Motor neuron (in vitro differentiated cells): ENCODE measurements at places on chromosomes 1 and 21.

GRCh38 chr1:145891143-145891542 is 5.5 kb upstream of the ANKRD35 start:
- peak; percentile 3 for ATAC-seq

GRCh38 chr21:29499734-29500343 is 201.1 kb downstream of the BACH1 start:
- ATAC-seq = no peak

GRCh38 chr1:17790383-17791054 is 35.4 kb downstream of the ACTL8 start:
- ATAC-seq = no peak

- peak; percentile 62 for ATAC-seq
Measured at GRCh38 chr21:29105218-29105617, 25.2 kb upstream of the MAP3K7CL start.

DNA sequence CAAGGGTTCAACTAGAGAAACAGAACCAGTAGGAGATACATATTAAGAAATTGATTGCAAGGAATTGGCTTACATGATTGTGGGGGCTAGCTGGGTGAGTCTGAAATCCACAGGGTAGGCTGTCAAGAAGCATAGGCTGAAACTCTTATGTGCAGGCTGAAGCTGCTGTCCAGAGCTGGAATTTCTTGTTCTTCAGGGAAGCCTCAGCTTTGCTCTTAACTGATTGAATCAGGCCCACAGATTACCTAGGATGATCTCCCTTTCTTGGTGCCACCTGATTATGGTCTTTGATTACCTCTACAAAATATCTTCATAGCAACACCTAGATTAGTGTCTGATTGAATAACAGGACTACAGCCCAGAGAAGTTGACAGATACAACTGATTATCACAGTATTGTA is 22.5 kb upstream of the FRRS1 start:
- no peak for ATAC-seq

- no peak for ATAC-seq
Measured at GRCh38 chr1:200954434-200954833, 59.7 kb downstream of the INAVA start.

DNA sequence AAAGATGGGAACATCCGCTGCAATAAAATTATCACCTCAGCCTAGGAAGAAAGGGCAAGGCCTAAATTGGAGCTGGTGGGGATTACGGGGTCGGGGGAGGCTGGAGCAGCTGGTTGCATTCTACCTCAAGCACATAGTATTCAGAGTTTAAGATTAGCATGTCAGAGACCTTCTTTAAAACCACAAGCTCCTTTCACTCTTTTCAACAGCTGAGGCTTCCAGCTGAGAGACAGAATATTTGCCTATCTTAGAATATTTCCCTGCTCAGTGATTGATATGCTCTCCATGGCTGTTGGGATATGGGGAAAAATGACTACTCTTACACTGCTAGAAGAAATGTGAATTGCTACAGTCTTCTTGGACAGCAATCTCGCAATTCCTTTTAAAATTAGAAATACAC is 248.6 kb downstream of the TBX15 start:
- no peak for ATAC-seq

DNA sequence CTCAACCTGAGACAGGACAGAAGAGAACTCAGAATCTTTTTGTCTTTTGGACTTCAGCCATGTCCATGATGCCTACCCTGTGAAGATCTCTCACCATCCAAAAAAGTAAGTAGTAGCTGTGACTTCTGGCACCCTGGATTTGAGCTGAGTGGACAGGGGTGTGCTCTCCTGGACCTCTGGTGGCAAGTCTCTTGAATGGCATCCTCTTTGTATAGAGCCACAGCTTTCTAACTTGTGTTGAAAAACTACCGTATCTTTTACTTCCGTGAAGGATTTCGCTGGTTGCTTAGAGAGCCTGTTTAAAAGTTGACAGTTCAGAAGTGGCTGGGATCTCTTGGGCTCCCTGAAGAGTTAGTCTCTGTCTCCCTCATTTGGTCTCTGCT is 1.8 kb downstream of the MFN2 start:
- no peak for ATAC-seq

DNA sequence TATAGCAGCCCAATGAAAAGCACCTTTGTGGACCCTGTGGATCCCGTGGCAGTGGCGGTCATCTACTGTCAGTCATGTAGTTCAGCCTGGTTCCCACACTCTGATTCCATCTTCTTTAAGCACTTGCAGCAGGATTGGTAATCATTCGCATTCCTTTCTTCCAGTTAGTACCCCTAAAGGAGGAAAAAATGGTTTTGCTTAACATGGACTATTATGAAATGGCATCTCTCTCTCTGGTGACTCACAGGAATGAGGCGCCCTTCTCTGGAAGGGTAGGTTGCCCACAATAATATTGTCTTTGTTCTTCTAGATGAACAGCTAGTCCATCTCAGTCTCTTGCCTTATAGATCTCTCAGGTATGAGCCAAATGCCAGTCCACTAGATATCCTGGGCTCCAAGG is 127.9 kb upstream of the MROH9 start:
- no peak for ATAC-seq

- no peak for ATAC-seq
Measured at GRCh38 chr1:157135070-157135469, 3.1 kb downstream of the ETV3 start.

- no peak for ATAC-seq
Measured at GRCh38 chr1:110897681-110898080, 24.7 kb downstream of the CD53 start.

DNA sequence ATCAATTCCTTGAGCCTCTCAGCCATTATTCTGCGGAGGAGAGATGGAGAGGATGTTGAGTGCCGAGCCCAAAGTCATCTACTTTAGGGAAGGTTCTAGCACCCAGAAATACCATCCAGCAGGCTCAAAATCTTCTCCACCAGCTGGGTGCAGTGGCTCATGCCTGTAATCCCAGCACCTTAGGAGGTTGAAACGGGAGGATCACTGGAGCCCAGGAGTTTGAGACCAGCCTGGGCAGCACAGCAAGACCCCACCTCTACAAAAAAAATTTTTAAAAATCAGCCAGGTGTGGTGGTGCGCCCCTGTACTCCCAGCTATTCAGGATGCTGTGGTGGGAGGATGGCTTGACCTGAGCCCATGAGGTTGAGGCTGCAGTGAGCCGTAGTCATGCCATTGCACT is 39.5 kb upstream of the CAPZB start:
- no peak for ATAC-seq

DNA sequence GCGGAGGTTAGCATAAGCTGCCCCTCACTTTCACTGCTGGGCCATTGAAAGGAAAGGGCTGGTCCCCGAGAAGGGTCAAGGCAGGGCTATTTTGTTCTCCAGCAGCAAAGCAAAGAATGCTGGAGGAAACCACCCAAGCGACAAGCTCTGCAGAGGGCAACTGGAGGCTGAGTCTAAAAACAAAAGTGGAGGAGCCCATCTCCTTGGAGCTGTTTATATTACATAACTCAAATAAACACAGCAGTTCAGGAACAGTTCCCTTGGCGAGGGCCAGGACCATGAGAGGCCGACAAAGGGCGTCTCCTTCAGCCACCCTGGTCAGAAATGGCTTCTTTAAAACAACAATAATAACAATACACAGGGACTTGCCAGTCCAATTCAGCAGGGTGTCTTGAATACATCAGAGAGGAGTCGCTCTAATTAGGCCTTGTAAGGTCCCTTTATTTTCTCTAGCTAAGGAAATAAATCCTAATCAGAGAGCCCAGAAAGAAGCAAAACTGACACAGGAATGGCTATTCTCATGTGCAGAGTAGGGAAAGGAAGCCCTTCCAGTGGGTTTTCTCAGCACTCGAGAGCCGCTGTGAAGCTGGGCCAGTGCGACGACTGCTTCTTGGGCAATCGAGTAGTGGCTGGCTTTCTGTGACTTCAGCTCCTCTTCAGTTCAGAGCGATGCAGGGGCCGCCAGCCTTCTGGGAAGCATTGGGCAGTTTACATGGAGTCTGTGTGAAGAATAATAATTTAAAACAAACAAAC is 57.0 kb upstream of the TARBP1 start:
- no peak for ATAC-seq

- ATAC-seq = peak; percentile 68
Measured at GRCh38 chr1:64242895-64243756, 39.7 kb downstream of the UBE2U start.

GRCh38 chr1:165492845-165493373 is 48.0 kb upstream of the RXRG start:
- no peak for ATAC-seq

DNA sequence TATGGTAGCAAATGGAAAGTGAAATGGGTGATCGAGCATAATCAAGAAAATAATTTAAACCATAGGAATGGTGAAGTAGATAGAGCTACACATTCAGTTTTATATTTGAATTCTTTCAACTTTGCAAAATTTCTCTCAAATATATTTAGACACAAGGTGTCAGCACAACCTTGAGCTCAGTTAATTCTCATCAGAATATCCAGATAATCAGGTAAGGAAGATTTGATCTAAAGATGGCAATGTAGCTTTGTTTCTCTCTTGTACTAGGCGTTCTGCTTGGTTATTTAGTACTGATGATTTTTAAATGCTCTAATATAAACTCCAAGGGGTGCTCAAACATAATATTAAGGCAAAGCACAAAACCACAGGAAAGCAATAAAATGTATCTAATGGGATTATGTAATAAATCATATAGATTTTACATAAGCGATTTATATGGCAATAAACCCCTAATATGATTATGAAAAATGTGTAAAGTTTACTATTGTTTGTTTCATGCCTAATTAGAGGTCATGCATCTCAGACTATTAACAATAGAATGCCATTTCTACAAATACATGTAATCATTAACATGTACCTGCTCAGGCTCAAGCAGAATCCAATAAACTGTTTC is 32.4 kb upstream of the SERTAD4 start:
- ATAC-seq = no peak

- peak; percentile 49 for ATAC-seq
Measured at GRCh38 chr1:63868268-63868781, 94.5 kb downstream of the ROR1 start.

DNA sequence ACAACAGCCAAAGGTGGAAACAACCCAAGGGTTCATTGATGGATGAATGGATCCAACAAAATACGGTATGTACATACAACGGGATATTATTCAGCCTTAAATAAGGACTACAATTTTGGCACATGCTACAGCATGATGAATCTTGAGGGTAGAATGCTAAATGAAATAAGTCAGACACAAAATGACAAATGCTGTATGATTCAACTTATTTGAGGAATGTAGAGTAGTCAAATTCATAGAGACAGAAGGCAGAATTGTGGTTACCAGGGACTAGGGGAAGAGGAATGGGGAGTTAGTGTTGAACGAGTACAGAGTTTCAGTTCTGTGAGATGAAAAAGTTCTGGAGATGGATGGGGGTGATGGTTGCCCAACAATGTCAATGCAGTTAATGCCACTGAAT is 118.0 kb upstream of the PAXBP1 start:
- ATAC-seq = no peak

- ATAC-seq = no peak
Measured at GRCh38 chr1:91026320-91026719, 4.5 kb upstream of the ZNF644 start.

- peak; percentile 51 for ATAC-seq
Measured at GRCh38 chr1:151964510-151964909, 29.1 kb downstream of the S100A10 start.

DNA sequence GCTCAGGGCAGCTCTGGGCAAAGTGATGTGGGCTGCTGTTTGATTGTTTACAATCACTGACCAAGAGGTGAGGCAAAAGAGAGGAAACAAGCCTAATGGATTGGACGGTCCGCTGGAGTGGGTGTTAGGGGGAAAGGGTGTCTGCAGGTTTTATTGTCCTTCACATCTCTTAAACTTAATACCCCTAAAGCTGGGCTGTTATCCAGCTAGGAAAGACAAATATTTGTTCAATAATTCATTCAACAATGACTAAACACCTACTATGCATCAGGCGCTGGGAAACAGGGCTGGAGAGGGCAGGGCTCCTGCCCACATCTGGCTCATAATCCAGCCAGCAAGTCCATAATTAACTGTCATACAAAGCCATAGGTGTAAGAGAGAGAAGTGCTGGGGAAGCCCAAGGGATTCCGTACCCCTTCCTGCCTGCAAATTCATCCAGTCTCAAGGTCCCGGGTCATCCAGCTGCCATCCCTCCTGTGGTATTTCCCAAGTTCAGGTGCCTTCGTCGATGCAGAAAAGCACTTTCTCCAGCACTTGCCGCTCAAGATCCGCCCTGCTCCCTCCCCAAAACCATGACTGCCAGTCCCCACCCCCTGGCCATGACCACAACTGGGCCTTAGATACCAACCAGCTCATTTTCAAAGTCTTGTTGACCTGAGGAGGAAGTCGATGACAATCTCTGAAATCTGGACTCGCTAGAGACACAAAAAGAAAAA is 10.7 kb downstream of the TMEM63A start:
- ATAC-seq = peak; percentile 26

GRCh38 chr1:79603843-79604242 is 597.3 kb upstream of the ADGRL4 start:
- ATAC-seq = no peak

- no peak for ATAC-seq
Measured at GRCh38 chr1:4752059-4752458, 97.7 kb downstream of the AJAP1 start.

DNA sequence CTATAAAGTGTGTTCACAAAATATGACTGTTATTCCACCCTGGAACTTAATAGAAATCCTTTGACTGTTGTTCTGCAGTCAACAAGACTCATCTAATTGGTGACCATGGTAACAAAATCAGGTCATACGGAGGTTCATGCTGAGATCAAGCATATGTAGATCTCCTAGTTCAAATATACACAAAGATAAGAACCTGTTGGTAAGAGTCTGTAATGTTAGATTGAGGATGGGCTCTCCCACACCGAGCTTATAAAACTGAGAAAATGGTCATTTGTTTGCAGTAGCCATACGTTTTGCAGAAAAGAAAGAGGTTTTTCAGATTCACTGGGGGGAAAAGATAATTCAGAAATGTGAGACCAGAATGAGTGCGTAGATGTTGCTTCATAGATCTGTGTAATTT is 468.1 kb downstream of the RPS6KC1 start:
- no peak for ATAC-seq

DNA sequence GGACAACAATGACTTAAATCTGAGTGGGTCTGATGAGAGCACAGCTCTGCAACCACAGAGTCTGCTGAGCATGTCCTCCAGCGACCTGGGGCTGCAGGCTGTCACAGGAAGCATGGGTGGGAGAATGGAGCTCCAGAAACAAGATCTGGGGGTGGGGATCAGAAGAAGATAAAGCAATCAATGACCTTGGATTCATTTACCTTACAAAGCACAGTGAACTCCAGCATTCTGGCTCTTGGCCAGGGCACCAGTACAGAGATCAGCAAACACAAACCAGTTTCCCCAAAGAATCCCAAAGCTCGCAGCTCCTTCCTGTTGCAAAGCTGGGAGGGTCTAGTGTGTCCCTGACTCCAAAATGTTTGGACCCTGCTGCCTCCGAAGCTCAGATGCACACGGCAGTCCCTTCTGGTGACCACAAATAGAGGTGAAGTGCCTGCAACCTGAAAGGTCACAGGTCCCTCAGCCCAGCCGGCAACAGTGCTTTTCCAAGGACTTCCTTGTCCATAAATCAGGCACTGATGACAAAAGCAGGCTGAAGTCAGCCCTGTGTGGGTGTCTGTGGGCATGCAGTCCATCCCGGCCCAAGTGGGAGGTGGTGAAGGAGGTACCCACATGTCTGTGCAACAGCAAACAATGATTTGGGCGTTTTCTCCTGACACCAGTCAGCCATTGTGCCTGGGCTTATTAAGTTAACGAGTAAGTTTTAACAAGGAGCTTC is 76.1 kb downstream of the SH3BGR start:
- ATAC-seq = no peak
